Chondrocyte (in vitro differentiated cells): ENCODE measurements at places on chromosomes 6 and 20.

DNA sequence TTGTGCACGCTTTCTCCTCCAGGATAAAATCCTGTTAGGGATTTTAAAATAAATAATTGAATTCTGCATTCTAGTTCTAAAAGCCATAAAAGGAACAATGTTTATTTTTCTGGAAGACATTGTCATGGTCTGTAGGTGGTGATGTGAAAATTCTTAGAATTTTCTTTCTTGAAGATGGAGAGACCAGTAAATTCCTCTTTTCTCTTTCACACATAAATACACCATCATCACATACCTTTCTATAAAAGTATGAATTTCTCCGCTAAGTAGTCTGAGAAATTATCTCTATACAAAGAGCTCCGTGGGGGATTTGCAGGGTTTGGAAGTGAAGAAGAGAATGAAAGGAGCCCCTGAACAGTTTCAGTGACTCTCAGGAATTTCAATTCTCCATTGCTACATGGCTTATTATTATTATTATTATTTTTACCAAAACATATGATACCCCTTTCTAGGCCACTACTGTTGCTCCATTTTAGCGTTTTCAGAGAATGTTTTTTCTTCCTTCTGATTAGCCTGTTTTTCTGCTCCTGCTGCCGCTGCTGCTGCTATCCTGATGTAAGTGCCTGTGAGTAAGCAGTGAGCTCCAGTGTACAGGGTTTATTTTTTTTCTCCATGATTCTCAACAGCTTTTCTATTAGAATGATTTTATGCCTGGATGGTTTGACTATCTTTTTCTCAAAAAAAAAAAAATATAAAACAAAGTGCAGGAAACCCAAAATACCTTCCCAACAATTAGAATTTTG is 145.8 kb downstream of the SAMD5 start:
- DNase-seq: no peak

GRCh38 chr6:131419702-131420101 is 153.3 kb upstream of the ARG1 start:
- no peak for DNase-seq

DNA sequence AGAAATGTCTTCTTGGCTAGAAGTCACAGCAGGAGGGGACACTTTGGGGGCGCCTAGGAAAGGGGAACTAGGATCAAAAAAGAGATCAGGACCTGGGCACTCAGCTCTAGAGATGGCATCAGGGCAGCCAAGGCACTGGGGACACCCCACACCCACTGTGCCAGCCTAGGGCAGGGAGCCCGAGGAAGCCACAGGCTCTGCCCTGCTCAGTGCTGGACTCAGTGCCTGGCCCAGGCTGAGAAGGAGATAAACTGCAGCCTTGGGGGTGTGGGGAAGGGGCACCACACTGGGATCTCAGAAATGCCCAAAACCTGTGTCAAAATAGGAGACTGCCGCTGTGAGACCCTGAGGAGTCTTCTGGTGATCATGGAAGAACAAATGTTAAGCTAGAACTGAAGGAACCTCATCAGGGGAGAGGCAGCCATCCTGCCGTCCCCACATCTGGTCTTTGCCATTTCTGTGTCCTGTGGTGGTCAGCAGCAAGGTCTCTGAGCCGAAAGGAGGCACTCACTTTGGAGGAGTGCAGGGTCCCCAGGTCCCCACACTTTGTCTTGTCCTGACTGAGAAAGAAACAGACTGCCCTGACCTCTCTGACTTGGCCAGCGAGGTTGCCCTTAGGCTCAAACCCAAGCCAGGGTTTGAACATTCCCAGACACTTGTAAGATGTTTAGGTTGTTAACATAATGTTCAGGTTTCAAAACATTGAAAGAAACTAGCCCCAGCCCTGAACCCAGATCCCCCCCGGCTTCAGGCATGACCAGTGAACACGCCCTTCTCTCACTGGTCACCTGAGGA is 2.3 kb downstream of the ARFRP1 start:
- peak; percentile 41 for DNase-seq

GRCh38 chr6:149093643-149094042 is 223.9 kb upstream of the TAB2 start:
- no peak for DNase-seq

GRCh38 chr6:42128460-42129359 is 13.7 kb downstream of the C6orf132 start:
- DNase-seq: no peak
